ENCODE measurements at places on chromosomes 5 and 9. TPM values are rescaled to one million over a fixed set of nuclear protein-coding genes. Genes with fewer than 3 reads are reported as not detected.

The ANKRD20A1 gene
- total RNA-seq, result 3.0 TPM

The SLC46A2 gene
- not detected for total RNA-seq

The PDE6A gene
- total RNA-seq, result not detected

The ZSWIM6 gene
- 6.9 TPM for total RNA-seq

DNA sequence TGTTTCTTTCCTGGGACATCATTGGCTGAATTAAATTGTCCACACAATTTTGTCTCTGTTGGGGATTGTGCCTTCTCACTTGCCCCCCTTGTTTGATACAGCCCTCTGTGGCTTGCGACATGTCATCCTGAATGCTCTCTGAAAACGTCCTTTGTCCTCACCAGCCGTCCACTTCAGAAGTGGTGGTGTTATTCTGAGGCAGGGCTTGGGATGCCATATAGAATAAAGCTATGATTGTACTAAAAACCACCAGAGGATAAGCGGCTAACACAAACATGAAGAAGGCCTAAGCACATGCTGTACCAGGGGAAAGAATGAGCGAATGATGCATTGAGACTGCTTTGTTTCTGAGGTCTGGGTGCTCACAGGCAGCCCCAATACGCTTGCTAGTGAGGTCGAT lies 3.5 kb upstream of the SNX30 start:
- DNase-seq, result no peak
- no peak overlapping the region for H3K27ac ChIP-seq
- no peaks in the 10 kb centered on the region for H3K27me3 ChIP-seq

- H3K27me3 ChIP-seq, result peaks cover 36% of the 10 kb centered on the region
- DNase-seq, result peak; percentile 50
These were observed 39.0 kb upstream of the OSMR start for GRCh38 chr5:38806775-38807258.

DNA sequence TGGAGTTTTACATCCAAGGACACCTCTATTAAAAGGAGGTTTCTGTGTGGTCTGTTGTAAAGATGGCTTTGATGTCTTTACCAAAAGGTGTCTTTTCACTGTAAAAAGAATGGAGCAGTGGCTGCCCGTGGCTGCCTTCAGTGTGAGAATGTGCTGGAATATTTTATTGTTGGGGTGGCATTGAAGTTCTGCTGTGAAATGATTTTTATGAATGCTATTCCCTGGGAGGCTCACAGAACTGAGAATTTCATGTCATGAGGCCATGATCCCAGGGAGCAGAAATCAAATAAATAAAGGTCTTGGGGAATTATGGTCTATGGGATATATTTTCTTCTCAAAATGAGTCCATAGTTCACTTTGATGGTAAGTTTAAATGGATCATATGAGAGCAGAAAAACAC lies 425.2 kb upstream of the ZNF608 start:
- H3K4me3 ChIP-seq, result no peak overlapping the region
- no peaks in the 10 kb centered on the region for H3K36me3 ChIP-seq
- no peak for DNase-seq
- H3K27me3 ChIP-seq, result no peaks in the 10 kb centered on the region
- no peaks in the 10 kb centered on the region for H3K4me1 ChIP-seq
- no peak overlapping the region for H3K27ac ChIP-seq
